SJCRH30 (cell line): ENCODE measurements at places on chromosomes 7 and 10. TPM values are rescaled to one million over a fixed set of nuclear protein-coding genes. Genes with fewer than 3 reads are reported as not detected.

GRCh38 chr7:107667341-107667740 lies 6.7 kb downstream of the SLC26A4 start:
- DNase-seq, result no peak

DNA sequence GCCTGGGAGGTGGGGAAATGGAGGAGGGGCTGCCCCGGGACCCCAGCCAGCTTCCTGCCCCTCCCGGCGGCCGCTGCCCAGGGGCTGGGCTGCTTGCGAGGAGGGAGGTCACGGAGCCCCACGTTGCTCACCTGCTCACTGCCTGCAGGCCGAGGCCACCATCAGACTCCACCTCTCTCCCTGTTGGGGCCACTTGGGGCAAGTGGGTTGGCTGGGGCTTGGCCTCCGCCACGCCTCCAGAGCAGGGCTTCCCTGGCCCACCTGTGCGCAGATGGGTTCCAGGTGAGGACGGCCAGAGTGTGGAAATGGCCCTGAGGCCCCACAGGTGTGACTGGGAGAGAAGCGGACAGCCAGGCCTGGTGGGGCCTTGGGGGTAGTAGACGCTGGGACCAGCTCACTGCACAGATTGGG lies 82.8 kb upstream of the DIP2C start:
- no peak for DNase-seq

TMEM168 gene
- 15.5 and 16.4 TPM in 2 replicates for total RNA-seq

HBP1 gene
- total RNA-seq, result 33.9 and 37.4 TPM in 2 replicates

STAG3 gene
- 0.10 and 1.3 TPM in 2 replicates for total RNA-seq

DNA sequence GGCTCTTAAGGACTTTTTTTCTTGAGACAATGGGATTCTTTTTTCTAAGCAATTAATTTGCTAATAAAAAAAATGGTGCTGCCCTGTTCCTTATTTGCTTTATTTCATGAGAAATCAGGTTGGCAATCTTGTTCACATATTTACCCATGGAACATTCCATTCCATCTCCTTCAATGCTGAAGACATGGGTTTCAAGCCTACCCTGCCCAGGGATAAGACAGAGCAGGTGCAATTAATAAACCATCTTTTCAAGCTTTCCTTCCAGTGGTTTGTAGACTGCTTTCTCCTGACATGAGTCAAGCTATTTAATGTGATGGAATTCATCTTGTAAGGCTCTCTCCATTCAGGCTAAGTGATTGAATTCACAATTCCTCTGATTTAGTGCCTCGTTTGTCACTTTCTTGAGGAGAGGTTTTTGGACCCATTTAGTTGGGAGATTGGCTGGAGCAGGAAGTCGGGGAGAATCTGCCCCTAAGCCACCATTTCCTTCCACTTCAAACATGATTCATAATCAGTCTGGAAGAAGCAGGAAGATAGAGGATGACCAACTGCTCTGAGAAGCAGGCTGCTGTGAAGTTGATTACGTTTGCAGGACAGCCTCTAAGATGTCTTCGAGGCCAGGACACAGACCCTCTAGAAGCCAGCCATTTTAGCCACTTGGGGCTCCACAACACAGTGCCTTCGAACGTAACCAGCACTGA lies 552.4 kb upstream of the GALNT17 start:
- no peak for DNase-seq

PITX3 gene
- total RNA-seq, result 105 and 111 TPM in 2 replicates

CPEB3 gene
- 1.7 and 1.8 TPM in 2 replicates for total RNA-seq

- DNase-seq, result no peak
These were observed 962 bp downstream of the ZKSCAN1 start for GRCh38 chr7:100016215-100016901.

- DNase-seq, result no peak
These were observed 11.3 kb downstream of the NPTX2 start for GRCh38 chr7:98628418-98628817.

DNA sequence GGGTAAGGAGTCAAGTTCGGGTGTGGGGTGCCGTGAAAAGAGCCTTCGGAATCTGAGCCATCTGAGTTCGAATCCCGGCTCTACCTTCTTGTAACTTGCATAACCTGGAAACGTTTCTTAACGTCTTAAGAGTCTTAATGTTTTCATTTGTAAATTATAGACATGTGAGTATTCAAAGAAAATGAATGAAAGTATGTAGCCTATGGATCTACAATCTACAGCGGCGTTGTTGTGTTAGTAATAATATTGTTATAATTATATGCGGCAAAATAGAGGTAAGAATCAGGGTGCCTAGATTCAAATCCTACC lies 559 bp downstream of the VTI1A start:
- no peak for DNase-seq

DNA sequence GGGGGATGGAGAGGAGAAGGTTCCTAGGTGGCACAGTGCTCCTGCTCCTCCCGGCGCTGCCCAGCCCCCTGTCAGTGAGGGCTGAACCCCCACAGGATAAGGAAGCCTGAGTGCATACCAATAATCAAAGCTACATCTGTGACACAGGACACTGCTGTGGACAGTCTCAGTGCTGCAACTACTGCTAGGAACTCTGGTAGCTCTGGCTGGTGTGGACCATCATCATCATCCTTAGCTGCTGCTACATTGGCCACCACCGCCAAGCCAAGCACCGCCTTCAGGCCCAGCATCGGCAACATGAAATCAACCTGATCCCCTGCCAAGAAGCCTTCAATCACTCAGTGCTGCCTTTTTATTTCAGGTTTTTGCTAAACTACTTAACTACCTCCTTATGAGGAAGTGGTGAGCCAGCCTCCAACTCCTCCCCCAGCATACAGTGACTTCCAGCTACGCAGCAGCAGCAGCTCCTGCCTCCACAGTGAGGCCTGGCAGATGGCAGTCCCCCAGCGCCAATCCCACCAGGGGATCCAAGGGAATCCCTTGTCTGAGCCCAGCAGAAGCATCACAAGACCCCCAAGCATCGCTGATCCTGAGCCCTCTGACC lies 32.1 kb upstream of the SLC26A4 start:
- no peak for DNase-seq

ZPBP gene
- not detected in 2 replicates for total RNA-seq

DNA sequence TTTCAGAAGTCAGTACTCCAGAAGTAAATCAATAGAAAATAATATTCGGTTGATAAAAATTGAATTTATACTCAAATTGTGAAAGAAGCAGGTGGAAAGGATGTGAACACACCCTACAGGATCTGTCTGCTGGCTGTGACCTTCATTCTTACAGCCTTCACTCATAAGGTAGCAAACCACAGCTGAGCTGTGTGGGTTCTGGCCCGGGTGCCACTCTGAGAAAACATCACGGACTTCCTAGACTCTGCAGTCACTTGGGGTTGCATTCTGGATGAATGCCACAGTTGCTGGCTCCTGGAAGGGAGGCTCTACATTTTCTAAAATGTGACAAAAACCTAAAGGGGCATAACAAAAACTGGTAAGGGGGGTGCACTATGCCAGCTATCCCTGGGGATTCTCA lies 36.0 kb upstream of the ABLIM1 start:
- no peak for DNase-seq

DNA sequence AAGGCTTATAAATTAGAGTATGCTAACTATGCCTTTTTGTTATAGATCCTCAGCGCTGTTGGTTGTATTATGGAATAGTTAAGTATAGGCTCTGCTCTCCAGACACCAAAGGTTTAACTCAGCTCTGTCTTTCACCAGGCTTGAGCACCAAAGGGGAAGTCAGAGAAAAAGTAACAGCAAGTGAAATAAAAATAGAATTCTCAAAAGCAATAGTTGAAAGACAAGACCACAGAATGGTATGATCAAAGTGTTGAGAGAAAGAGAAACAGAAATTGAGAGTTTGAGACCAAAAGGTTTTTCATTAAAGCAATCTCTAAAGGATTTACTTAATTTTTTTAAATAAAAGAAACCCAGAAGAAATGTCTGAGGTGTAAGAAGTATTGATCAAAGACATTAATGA lies 529.8 kb upstream of the C7orf33 start:
- DNase-seq, result no peak

VSIR gene
- total RNA-seq, result 2.6 and 3.4 TPM in 2 replicates

GRCh38 chr7:129804111-129804889 lies 148.5 kb downstream of the UBE2H start:
- DNase-seq, result peak; percentile 43

CALML5 gene
- not detected in 2 replicates for total RNA-seq

DNA sequence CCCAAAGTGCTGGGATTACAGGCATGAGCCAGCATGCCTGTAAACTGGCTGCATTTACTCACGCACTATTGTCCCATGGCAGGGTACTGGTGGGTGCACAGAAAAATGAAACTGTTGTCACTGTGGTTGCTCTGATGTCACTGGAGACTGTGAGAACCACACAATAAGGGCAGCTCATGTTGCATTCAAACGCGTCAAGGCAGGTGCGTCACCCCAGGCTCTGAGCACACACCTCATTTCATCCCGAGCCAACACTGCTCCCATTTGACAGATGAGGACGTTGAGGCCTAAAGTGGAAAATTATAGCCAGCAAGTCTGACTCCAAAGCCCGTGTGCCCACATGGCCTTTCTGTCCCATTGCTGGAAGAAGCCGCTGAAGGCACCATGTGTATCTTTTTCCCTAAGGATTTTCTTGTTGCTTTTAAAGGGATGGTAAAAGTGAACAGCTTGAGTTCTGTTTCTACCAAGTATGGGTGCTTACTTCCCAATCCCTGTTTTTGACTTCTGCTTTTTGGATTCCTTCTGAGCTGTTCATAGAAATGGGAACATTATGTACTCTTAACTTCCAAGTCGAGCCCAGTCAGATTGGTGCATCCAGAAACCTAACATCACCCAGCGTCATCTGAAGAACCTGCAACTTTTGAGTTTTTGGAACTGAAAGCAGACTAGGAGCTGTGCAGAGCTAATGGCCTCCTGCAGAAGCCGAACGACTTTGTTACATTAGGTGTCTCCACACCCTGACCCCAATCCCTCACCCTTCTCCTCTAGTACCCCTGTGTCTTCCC lies 60.1 kb upstream of the CARD11 start:
- no peak for DNase-seq

- DNase-seq, result peak; percentile 55
These were observed 16.2 kb upstream of the PAX2 start for GRCh38 chr10:100728928-100729861.

- no peak for DNase-seq
These were observed 87.3 kb downstream of the C10orf105 start for GRCh38 chr10:71632200-71632820.

DNA sequence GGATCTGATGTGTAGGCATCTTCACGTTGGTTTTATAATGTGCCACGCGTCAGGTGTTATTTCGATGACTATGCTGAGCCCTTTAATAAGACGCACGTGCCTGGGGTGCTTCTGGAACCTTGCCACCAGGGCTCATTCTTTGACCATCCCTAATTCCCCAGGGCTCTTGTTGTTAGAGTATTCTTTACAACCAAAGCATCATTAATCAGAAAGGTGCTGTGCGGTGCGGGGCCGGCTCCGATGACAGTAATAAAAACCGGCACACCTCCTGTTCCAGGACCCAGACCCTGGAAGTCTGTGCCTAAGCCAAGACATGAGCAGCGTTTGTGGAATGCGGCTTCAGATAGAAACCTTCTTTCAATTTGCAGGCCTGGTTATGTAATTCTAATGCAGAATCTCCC lies 58.4 kb downstream of the MGMT start:
- DNase-seq, result no peak

DNA sequence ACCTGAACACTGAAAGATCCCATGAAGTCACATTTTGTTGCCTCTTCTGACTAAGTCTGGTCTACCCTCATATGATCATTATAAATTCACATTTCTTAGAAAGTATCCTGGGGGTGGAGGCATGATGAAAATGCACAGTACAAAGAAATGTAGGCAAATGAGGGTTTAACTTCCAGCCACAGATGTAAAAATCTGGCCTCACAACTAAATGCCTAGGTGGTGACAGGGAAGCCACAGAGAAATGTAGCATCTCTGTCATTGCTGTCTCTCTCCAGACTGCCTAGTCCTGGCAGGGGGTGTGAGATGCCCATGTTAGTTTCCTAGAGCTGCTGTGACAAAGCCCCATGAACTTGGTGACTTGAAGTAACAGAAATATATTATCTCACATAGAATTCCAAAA lies 395.9 kb downstream of the SORCS3 start:
- DNase-seq, result no peak
